Fibroblast of skin of right biceps (primary cell): ENCODE measurements at places on chromosomes 3 and 15.

- peak; percentile 59 for DNase-seq
These were observed 136.6 kb downstream of the TMCC1 start for GRCh38 chr3:129756871-129757270.

GRCh38 chr3:157542711-157543500 is 39.7 kb upstream of the VEPH1 start:
- peak; percentile 79 for DNase-seq

- DNase-seq, result peak; percentile 94
These were observed 54.7 kb upstream of the TRAK1 start for GRCh38 chr3:42036483-42036823.

GRCh38 chr3:111801693-111802092 is 57.4 kb upstream of the PHLDB2 start:
- DNase-seq, result peak; percentile 43

- no peak for DNase-seq
These were observed 48.0 kb upstream of the MRPL3 start for GRCh38 chr3:131550562-131551465.

DNA sequence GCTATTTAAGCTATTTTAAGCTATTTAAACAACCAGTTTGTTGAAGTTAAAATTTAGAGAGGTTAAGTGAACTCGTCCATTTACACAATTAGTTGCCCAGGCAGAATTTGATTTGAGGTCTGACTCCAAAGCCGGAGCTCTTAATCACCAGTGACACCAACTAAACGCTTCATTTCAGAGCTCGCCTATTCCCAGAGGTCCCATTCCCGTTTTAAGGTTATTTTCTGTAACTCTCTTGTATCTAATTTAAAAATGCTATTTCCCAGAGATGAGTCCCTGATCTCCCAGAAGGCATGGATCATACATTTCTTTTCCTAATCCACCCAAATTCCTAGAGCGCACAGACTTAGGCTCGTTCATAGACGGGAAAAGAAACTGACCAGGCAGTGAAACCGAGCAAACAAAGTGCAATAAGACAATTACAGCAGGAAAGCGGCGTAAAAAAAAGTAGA is 904 bp upstream of the MCTP2 start:
- peak; percentile 9 for DNase-seq

- DNase-seq, result no peak
These were observed 867.1 kb downstream of the NAALADL2 start for GRCh38 chr3:175726228-175726627.

DNA sequence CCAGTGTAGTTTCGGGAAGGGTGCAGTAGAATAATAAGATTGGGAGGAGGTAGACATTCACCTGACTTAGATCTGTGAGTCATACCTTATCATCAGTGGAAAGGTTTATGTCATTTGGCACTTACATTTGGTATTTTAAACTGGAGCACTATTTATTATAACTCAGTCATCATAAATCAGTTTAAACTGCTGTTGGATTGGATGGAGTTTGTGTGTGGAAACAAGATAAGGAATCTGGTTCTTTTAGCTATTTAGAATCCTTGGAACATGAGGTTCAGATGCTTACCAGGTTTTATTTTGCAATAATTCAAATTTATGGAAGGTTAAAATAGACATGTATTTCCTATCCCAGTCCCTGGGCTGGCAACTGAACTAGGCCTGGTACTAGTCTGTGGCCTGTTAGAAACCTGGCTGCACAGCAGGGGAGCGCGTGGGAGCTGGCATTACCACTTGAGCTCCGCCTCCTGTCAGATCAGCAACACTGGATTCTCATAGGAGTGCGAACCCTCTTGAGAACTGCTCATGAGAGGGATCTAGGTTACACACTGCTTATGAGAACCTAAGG is 34.5 kb downstream of the ZFAND6 start:
- DNase-seq, result peak; percentile 6

DNA sequence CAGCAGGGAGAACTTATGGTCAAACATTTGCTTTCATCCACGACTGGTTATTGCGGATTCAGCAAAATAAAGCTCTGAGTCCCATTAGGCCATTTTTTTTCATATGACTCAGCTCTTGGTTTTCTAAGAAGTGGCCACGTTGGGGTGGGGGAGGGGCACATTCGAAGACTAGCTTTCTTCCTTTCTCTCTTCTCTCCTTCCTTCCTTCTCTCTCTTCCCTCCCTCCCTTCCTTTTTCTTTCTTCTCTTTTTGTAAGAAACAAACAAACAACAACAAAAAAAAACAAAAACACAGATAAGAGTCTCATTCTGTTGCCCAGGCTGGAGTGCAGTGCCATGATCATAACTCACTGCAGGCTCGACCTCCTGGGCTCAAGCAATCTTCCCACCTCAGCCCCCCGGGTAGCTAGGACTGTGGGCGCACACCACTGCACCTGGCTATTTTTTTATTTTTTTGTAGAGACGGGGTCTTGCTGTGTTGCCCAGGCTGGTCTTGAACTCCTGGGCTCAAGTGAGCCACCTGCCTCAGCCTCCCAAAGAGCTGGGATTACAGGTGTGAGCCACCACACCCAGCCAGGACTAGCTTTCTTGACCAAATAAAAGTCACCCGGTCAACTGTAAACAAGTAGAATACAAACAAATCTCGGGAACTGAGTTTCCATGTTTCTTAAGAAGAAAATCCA is 41.6 kb downstream of the ABCC5 start:
- DNase-seq, result peak; percentile 61

DNA sequence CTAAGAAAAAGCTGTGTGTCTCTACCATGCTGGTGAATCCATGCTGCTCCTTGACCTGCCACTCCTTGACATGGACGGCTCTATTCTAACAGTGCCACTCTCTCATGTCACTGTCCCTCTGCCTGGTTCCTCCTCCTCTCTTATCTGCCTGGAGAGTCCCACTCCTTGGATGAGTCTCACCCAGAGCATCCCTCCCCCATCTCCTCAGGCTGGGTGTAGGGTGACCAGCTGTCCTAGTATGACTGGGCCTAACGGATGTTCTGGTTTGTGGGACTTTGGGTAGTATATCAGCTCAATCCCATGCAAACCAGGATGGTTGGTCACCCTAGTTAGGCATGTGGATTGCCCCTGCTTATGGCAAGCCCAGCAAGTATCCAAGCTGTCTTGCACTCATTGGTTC is 54.3 kb downstream of the LIPC start:
- no peak for DNase-seq

GRCh38 chr15:68326711-68327354 is 49.3 kb downstream of the FEM1B start:
- no peak for DNase-seq

DNA sequence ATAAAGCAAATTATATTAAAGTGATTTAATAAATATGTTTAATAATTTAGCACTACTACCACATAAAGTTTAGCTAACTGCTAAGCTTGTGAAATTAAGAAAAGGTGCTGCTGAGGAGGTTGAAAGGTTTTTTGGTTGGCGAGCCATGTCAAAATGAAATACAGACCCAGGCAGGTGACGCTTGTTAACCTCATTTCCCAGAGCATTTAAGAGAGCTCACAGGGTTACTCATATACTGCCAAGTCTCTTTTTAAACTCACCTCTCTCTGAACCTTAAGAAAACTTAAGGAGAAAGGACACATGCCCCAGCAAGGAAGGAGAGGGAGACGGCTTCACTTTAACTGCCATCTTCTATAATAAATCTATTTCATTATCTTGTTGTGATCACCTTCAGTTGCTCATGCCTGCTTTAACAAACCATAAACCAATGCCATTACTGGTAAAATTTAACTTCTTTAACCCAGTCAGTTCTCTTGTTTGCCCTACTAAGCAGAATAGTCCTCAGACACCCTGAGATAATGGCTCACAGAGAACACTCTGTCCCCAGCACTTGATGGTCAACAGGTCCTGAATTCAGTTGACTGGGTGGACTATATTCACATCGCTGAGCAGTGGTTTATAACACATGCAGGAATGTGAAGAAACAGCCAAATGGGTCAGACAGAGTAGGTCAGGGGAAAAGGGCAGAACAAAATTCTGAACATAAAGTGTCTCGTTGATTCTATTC is 540.1 kb downstream of the UNC13C start:
- DNase-seq, result no peak

DNA sequence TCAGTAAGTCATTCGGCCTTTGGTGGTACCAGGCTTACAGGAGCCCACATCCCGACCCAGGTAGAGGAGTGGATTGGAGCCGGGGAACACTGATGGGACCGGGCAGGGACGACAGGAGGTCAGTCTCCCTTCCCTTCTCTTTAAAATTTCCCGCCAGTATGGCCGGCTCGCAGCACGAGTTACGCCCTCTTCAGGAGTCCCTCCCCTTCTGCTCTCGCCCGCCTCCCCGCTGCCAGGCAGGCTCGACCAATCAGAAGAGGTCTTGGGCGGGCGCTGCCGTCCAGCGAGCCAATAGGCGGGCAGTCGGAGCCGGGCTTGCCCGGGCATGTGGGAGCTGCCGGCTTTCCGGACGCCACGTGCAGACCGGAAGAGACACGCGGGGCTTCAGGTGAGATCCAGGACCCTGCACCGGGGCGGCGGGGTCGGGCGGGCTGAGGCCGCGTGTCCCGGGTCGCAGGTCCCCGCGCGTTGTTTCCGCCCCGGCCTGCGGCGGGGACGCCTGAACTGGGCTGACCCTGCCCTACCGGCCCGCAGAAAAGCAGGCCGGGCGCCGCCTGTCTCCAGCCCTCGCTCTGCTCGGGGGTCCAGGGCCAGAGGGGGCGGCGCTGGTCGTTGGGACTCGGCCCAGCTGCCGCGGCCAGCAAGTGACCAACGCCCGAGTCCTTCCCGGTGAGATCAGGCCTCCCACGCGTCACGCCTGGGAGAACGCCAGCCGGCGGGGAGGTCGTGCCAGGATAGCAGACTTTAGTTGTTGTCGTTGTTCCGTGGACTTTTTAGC is at the start of gene AEN:
Gene AEN (plus strand): TSS at position 346 of the 778 bp plus-strand sequence. CDS start 4,870 bp downstream, outside the sequence.
- DNase-seq, result peak; percentile 96

GRCh38 chr3:43286841-43287499 is 630 bp downstream of the SNRK start:
- DNase-seq, result peak; percentile 23

DNA sequence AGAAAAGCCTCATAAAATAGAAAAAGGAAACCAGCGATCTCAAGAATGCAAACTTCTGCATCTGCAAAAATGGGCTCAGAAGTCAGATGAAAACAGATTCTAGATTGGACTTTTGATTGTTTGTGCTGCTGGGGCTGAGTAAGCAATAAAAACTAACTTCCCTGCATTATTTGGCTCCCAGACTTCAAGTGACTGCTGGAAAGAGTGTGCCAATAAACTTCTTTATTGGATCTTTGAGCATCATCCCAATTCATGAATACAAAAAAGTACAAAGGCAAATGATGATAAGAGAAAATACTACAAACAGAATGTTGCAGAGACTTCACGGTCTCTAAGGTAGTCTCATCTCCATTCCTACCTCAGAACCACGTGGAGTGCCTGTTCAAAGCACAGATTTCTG is 97.9 kb downstream of the FGF12 start:
- DNase-seq, result no peak

DNA sequence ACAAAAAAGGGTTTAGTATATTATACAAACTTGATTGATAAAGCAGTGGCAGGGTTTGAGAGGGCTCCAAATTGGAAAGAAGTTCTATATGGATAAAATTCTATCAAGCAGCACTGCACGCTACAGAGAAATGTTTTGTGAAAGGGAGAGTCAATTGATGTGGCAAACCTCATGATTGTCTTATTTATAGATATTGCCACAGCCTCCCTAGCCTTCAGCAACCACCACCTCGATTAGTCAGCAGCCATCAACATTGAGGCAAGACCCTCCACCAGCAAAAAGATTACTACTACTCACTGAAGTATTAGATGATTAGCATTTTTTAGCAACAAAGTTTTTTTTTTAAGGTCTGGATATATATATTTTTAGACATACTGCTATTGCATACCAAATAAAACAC is 296.7 kb downstream of the CHST2 start:
- no peak for DNase-seq

- no peak for DNase-seq
These were observed 16.7 kb upstream of the DPH6 start for GRCh38 chr15:35562641-35563040.

GRCh38 chr3:128855569-128855968 is 23.9 kb upstream of the ACAD9 start:
- DNase-seq, result no peak

DNA sequence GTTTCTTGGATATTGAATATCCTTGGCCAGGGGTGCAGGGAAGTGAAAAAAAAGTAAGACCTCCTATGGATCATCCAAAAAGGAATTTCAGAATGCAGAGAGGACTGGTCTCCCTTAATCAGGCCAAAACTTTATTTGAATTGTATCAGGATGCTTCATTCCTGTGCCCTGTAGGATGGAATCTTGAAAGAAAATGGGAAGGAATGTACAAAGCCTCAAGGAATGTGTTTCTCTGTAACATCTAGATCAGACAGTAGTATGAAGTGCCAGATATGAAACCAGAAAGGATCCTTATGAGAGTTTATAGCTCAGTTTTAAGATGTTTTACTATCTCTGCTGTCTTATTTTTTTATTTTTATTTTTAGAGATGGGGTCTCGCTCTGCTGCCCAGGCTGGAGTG is 6.5 kb upstream of the GSK3B start:
- peak; percentile 62 for DNase-seq
